ENCODE measurements at places on chromosomes 2 and 18.

DNA sequence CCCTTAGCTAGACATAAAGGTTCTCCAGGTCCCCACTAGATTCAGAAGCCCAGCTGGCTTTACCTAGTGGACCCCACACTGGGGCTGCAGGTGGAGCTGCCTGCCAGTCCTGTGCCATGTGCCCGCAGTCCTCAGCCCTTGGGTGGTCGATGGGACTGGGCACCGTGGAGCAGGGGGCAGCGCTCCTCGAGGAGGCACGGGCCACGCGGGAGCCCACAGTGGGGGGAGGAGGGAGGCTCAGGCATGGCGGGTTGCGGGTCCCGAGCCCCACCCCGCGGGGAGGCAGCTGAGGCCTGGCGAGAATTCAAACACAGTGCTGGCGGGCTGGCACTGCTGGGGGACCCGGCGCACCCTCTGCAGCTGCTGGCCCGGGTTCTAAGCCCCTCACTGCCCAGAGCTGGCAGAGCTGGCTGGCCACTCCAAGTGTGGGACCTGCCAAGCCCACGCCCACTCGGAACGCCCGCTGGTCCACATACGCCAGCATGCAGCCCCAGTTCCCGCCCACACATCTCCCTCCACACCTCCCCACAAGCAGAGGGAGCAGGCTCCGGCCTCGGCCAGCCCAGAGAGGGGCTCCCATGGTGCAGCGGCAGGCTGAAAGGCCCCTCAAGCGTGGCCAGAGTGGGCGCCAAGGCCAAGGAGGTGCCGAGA, 119.7 kb upstream of the NRXN1 start:
- H3K36me3 ChIP-seq: no peaks in the 10 kb centered on the region
- H3K4me1 ChIP-seq: no peaks in the 10 kb centered on the region
- H3K27me3 ChIP-seq: no peaks in the 10 kb centered on the region
- H3K27ac ChIP-seq: no peak overlapping the region
- H3K4me3 ChIP-seq: no peak overlapping the region

- no peaks in the 10 kb centered on the region for H3K27me3 ChIP-seq
- H3K27ac ChIP-seq: no peak overlapping the region
- DNase-seq: peak; percentile 48
- H3K4me3 ChIP-seq: no peak overlapping the region
- H3K36me3 ChIP-seq: no peaks in the 10 kb centered on the region
Observed at GRCh38 chr18:56575819-56576663, 62.4 kb downstream of the TXNL1 start.

- DNase-seq: no peak
- no peaks in the 10 kb centered on the region for H3K4me1 ChIP-seq
- H3K36me3 ChIP-seq: no peaks in the 10 kb centered on the region
- H3K4me3 ChIP-seq: no peak overlapping the region
Observed at GRCh38 chr2:126888046-126888445, 10.6 kb upstream of the TEX51 start.

GRCh38 chr2:118979152-118979861, 37.3 kb downstream of the MARCO start:
- DNase-seq: no peak
- no peaks in the 10 kb centered on the region for H3K27me3 ChIP-seq
- H3K4me3 ChIP-seq: no peak overlapping the region
- H3K36me3 ChIP-seq: no peaks in the 10 kb centered on the region
- H3K27ac ChIP-seq: no peak overlapping the region

DNA sequence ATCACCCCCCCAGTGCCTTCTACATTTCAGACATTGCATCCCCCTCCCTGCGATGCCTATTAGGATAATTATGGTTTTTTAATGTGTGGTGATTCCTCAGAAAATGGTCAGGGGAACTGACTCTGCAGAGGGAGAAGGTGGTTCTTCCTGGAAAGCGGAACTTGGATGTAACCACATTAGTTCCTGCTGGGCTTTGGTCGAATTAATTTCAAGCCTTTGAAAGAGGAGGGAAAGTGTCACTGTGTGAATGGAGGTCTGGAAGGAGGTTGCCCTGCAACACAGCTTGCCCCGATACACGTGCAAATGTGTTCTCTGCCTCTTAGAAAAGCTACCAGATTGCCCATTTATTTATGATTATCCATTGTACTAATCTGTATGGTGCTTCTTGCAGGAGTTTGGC, 63.2 kb upstream of the TPO start:
- H3K27ac ChIP-seq: no peak overlapping the region
- no peaks in the 10 kb centered on the region for H3K4me1 ChIP-seq
- no peaks in the 10 kb centered on the region for H3K36me3 ChIP-seq
- H3K4me3 ChIP-seq: no peak overlapping the region

GRCh38 chr2:44957656-44958327, 16.3 kb downstream of the SIX3 start:
- no peak overlapping the region for H3K27ac ChIP-seq
- H3K4me1 ChIP-seq: peaks cover 1% of the 10 kb centered on the region
- no peak overlapping the region for H3K4me3 ChIP-seq
- no peaks in the 10 kb centered on the region for H3K36me3 ChIP-seq
- no peak for DNase-seq
